ENCODE measurements at places on chromosomes 1 and 21. TPM values are rescaled to one million over a fixed set of nuclear protein-coding genes. Genes with fewer than 3 reads are reported as not detected.

Gene HES4
- 3.1 TPM for polyA plus RNA-seq

DNA sequence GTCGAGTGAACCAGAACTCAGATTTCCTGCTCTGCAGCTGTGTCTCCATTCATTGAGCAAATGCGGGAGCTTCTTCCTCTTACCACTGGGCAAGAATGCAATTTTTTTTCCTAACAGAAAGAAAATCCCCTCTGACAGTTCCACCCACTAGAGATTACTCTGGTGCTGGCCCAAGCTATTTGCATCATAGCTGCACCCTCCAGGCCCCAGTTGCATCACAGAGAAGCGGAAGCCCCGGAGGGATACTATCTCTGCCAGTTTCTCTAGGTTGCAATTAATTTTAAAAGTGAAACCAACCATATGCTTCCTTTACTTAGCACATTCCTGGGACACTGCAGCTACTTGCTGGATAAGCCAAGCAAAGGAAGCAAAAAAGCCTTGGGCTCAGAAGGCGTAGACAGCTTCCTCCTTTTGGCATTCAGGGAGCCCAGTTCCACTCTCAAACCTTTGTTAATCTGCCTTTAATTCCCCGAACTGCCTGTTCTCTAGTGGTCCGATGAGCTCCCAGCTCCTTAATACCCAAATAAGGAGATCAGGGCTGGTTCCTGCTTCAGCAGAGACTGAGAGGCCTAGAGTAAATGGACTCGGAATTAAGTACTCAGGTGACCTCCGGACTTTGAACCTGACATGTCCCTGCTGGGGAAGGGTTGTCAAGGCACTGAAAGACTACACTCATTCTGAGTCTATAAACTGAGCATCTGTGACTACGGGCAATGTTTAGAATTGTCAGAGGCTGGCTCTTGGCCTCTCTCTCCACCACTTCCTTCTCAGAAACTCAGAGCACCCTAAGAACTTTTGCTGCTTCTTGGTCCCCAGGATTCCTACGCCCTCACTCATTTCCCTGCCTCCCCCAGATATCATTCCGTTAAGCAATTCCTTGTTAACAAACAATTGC, 72.5 kb upstream of the TNFSF18 start:
- peak; percentile 74 for DNase-seq

DNA sequence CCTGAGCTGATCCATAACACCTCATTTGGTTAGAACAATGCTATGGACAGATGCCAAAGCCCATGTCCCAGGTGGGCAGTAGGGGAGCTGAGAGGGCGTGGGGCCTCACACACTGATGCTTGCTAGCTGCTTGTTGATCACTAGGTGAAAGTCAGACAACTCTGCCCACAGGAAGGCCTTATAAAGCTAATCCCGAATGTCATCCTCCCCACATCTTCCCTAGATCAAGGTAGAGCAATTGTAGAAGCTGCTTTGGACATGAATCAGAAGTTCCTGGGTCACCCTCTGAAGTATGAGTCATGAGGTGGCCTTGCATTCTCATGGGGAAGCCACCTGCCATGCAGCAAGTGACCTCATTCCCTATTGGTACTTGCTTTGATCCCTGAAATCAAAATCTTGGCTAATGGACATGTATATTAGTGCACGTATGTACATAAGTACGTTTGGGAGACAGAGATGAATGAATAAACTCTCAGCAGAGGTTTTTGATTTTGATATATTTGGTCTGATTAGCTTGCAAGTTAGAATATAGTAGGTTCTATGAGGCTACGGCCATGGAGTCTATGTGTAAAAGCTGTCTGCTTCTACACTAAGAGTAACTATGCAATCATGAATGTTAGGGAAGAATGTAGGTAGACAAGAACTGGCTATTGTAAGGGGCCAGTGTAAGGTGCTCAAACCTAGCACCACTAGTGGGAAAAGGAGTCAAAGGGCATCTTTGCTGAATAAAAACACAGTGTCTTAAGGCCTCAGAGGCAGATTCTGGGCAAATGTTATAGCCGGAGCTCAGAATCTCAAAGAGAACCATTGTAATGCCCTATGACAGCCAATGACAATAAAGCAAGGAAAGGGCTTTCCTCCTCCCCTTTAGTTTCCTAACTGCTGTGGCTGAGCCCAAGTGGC, 52.6 kb downstream of the ABCA4 start:
- DNase-seq, result no peak

DNA sequence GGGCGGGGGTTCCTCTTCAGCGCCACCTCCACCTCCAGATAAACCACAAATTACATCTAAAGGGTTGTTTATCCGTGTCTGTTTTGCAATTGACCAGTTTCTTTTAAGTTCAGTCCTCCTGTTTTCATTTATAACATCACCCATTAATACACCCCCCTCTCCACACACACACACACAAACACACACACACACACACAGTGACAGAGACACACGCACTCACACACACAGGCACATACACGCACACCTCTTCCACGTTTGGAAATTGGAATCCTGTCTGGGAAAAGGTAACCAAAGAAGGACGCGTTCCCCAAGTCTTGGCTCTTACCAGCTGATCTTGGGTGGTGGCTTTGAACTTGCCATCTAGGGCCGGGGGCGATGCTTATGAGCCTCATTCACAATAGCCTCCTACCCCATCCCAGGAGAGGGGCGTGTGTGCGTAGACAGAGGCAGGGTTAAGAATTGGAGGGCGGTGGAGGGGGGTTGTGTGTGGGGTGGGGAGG, 442 bp upstream of the CSMD2 start:
- no peak for DNase-seq

- DNase-seq, result no peak
Observed at GRCh38 chr1:203592730-203593129, 33.9 kb upstream of the ATP2B4 start.

DNA sequence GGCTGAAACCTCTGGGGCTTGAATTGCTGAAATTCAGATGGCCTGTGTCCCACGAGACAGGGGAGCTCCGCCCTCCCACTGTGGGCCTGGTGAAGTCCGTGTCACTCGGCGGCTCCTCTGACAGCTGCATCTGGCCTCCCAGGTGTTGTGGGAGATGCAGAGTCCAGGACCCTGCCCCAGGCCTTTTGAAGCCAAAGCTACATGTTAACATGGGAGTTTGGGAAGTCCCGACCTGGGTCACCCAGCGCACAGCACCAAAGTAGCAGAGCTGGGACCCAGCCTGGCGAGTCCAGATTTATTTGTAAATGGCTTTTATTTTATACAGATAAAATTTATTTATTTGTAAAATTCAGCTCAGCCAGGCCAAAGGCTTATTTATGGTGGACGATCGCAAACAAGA, 28.9 kb downstream of the SLC37A1 start:
- no peak for DNase-seq

GRCh38 chr1:243438815-243439214, 183.0 kb downstream of the SDCCAG8 start:
- no peak for DNase-seq

DNA sequence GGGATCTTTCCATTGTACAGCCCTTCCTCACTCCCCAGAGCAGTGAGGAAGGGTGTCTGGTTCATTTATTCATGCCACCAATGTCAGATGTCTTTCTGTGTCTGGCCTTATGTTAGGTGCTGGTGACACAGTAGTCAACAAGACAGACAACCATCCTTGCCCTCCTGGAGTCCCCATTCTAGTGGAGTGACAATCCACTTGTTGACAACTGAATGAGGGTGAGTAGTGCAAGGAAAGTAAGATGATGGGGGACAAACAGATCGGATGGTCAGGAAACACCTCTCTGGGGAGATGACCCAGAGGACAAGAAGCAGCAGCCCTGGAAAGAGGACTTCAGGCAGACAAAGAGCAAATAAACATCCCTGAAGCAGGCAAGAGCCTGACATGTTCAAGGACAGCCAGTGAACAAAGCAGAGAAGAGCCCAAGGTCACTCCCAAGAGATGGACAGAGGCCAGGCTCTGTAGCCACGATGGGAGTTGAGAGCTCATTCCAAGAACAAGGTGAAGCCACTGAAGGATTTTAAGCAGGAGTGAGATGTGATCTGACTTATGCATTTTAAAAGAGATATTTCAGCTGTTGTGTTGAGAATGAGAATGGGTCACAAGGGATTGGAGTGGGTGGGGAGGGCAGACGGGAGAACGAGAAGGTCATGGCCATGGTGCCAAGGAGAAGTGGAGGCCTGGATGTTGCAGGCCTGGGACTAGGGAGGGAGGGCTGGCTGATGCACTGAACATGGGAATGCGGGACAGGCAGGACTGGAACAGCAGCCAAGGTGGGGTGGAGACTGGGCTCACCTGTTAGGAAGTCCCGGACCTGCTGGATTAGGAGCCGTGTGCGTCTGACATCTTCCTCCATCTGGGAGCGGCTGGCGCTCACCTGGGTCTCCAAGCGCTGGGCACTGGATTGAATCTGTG, 30.2 kb downstream of the LAMB3 start:
- peak; percentile 36 for DNase-seq
